ENCODE measurements at places on chromosomes 5 and 9.

DNA sequence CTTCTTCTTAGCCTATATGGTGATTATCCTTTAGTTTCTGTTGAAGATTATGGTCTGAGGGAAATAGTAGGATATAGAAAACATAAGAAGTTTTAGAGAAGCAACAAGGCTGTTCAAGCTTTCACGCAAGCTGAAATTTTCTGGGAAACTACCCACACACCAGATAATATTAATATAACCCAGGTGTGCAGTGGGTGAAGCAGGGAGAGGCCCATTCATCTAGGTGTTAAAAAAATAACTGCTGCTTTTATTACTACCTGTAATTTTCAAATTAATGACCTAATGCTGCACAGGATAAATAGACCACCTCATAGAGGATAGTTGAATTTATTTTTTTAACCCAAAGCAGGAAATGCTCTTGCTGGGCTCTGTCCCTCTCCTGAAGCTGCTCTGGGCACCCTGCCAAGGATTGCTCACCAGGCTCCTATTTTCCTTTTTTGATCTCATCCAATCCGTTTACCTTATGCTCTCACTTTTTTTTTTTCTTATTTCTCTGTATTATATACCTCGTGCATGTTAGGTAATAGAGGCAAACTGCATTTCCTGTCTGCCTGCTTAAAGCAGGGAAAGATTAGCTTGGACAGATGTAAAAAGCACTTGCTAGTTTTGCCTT is 124.3 kb upstream of the SLC12A2 start:
- no peak for DNase-seq

DNA sequence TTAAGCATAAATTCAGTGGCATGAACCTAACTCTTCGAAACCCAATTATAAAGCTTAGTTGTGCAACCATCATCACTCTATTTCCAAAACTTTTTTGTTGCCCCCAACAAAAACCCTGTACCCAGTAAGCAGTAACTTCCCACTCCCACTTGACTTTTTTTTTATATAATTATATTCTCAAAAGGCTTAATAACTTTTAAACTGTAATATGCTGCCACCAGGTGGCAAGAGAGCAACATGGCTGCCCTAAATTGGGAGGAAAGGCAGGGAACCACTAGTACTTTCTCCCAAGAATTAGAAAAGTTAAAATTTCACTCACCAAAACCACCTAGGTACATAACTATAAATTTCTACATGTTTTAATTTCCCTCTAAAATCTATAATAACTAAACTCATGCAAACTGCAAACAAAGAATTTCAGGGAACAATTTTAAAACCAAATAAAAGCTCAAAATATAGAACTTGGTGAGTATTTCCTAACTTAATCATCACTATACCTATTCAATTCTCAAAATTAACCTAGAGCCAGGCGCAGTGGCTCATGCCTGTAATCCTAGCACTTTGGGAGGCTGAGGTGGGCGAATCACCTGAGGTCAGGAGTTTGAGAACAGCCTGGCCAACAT is 50.2 kb upstream of the RNF38 start:
- DNase-seq, result no peak

- DNase-seq, result no peak
Measured at GRCh38 chr9:120336021-120336752, 243.8 kb downstream of the CDK5RAP2 start.

- no peak for DNase-seq
Measured at GRCh38 chr5:170534177-170534576, 30.4 kb downstream of the KCNIP1 start.

DNA sequence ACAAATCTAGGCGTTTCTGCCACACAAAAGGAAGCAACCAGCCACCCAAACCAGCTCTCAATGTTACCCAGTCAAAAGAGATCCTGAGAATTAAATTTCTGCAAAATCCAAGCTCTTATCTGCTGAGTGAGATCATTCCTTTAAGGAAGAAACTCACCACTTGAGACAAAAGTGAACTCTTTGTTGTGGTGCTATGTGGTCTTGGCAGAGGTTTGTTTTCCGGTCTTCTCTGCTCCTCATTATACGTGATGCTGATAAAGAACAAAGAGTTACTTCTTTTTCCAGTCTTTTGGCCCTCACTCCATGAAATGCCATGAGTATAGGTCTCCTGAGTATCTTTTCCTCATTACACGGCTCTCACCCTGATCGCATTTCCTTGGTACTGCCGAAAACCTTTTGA is 82.1 kb downstream of the PRKACG start:
- DNase-seq, result no peak

GRCh38 chr5:57976506-57976905 is 483.4 kb downstream of the PLK2 start:
- DNase-seq, result no peak

- DNase-seq, result no peak
Measured at GRCh38 chr5:53438486-53439472, 41.6 kb upstream of the FST start.

GRCh38 chr9:94888775-94889174 is 162.3 kb downstream of the AOPEP start:
- DNase-seq, result no peak

- DNase-seq, result no peak
Measured at GRCh38 chr9:108331596-108331995, 524.2 kb downstream of the ACTL7B start.

DNA sequence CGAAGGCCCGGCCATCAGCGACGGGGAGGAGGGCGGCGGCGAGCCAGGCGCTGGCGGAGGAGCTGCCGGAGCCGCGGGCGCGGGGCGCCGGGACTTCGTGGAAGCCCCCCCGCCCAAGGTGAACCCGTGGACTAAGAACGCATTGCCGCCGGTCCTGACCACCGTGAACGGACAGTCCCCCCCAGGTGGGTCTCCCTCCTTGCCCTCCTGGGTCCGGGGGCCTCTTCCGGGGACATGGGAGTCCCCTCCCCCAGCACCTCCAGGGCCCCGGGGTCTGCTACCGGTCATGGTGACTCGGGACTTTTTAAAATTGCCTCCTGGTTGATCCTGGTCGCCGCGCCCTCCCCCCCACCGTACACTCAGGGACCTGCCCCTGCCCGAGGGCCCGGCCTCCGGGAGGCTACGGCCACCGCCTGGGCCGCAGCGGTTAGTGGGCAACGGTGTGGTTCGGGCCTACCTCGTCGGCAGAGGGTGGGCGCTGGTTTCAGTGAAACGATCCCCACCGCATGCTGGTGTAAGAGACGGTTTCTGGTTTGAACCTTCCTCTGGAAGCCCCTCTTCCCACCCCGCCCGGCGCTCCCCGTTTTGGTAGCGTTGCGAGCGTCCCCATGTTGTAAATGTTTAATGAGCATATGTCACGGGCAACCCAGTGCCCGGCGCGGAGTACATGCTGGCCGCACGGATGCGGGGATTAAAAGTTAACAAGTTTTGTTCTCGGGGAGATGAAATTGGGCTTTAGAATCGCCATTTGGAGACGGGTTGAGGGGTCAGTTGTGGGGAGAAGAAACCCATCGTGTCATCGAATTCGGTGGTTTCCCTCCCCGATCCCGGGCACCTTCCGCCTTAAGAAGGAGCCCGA is 1.1 kb downstream of the LARP1 start:
- DNase-seq, result no peak

- no peak for DNase-seq
Measured at GRCh38 chr9:106716820-106717219, 146.1 kb upstream of the ZNF462 start.

DNA sequence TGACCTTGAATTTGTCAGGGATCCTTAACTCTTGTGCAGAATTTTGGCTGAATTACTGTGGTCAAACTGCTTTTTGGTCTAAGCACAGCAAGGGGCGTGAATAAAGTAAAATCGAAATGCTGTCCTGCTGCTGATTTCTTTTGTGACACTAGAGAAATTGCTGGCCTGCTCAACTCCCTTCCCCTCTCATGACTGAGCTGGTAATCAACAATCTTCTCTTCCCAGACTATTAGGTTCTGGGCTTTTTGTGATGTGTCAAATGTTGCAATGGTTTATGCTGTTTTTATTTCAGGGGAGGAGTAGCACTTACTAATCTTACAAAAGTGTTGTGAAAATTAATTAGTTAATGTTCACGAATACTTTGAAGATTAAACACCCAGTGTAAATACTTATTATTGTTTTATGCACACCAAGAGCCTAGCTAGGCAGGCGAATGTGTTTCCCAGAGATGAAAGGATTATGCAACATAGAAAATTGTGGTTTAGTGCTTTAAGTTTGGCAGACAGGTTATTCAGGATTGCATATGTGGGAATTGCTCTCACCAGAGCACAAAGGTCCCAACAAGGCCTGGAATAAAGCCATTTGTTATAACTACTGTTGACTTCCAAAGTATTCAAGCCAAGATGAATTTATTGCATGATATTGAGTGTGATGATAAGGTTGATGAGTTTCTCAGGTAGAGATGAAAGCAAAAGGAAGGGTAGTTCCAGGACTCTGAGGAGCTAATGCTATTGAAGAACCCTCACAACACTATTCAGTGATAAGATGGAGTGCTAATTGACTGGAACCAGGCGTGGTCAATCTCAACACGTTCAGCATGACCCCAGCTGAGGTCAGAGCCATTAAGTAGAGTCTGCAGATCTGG is 280.7 kb upstream of the ZNF608 start:
- no peak for DNase-seq

DNA sequence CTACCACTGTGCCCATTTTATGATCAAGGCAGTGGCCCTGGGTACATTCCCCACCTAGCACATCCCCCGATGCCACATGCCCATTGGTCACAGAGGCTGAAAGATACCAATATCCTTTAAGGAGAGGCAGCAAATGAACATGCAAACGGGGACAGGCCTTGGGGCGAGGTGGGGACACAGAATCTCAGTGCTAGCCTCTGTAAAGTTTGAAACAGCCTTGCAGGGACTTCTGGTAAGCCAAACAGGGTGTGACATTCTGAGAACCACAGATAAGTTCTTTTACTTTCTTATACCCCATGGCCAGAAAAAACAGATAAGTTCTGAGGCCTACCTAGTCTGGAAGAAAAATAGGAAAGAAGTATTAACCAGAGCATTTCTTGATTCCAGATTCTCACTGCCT is 60.5 kb downstream of the ACER2 start:
- DNase-seq, result no peak

- no peak for DNase-seq
Measured at GRCh38 chr9:18665947-18666346, 192.0 kb downstream of the ADAMTSL1 start.
